A549 treated with CpdA at 1 μM for 4 hours (cell line): ENCODE measurements at places on chromosomes 1 and 21. TPM values are rescaled to one million over a fixed set of nuclear protein-coding genes. Genes with fewer than 3 reads are reported as not detected.

CFAP45 gene
- total RNA-seq = 0.51 to 0.99 TPM (median 0.64 TPM) in 5 replicates

CACNA1S gene
- total RNA-seq = 0.02 TPM in 1 of 5 replicates, not detected in the others

GPR25 gene
- not detected in 5 replicates for total RNA-seq

EDN2 gene
- 2.8 to 4.6 TPM (median 3.7 TPM) in 5 replicates for total RNA-seq

PRELP gene
- total RNA-seq = 0.02 TPM in 1 of 5 replicates, not detected in the others

FAM43B gene
- 3.6 to 6.6 TPM (median 5.7 TPM) in 5 replicates for total RNA-seq

DIPK1A gene
- total RNA-seq = 7.4 to 9.7 TPM (median 8.7 TPM) in 5 replicates

SIKE1 gene
- 16.1 to 20.7 TPM (median 17.4 TPM) in 5 replicates for total RNA-seq

CELF3 gene
- total RNA-seq = 0.08 TPM in 1 of 5 replicates, not detected in the others

CSF1 gene
- total RNA-seq = 18.1 to 27.0 TPM (median 25.7 TPM) in 5 replicates

NCAM2 gene
- not detected in 5 replicates for total RNA-seq
